A549 treated with ZK216348 at 1 μM for 4 hours (cell line): ENCODE measurements at places on chromosomes 12 and 14. TPM values are rescaled to one million over a fixed set of nuclear protein-coding genes. Genes with fewer than 3 reads are reported as not detected.

Gene KRT74
- total RNA-seq = not detected in 5 replicates

Gene MYF6
- total RNA-seq = not detected in 5 replicates

Gene OVCH1
- total RNA-seq = not detected in 5 replicates

Gene PLXNC1
- total RNA-seq = 0.04 to 0.18 TPM (median 0.11 TPM) in 5 replicates

Gene DCD
- total RNA-seq = not detected in 5 replicates

Gene EIF2S1
- 231 to 393 TPM (median 251 TPM) in 5 replicates for total RNA-seq

Gene PZP
- not detected in 5 replicates for total RNA-seq

Gene STAT6
- 35.4 to 53.5 TPM (median 50.3 TPM) in 5 replicates for total RNA-seq

Gene LRFN5
- 0.04 TPM in 1 of 5 replicates, not detected in the others for total RNA-seq

Gene TMEM63C
- total RNA-seq = 1.1 to 3.3 TPM (median 2.2 TPM) in 5 replicates

Gene HOXC4
- total RNA-seq = 1.7 to 3.9 TPM (median 3.8 TPM) in 5 replicates

Gene POTEG
- not detected in 5 replicates for total RNA-seq

Gene CIROP
- total RNA-seq = not detected in 5 replicates

Gene KCNK10
- total RNA-seq = not detected in 5 replicates

Gene BEST3
- total RNA-seq = 0.63 to 1.8 TPM (median 1.1 TPM) in 5 replicates

Gene PGF
- total RNA-seq = 2.5 to 4.7 TPM (median 4.1 TPM) in 5 replicates

Gene DICER1
- 18.7 to 22.9 TPM (median 19.9 TPM) in 5 replicates for total RNA-seq

Gene NRXN3
- 1.0 to 1.3 TPM (median 1.2 TPM) in 5 replicates for total RNA-seq

Gene VRTN
- not detected in 5 replicates for total RNA-seq

Gene MPHOSPH9
- 20.0 to 35.7 TPM (median 23.9 TPM) in 5 replicates for total RNA-seq

Gene GMFB
- total RNA-seq = 34.8 to 87.3 TPM (median 41.8 TPM) in 5 replicates

Gene AKAP3
- 0.07 to 1.2 TPM (median 0.08 TPM) in 3 of 5 replicates, not detected in the others for total RNA-seq

Gene OR4E2
- not detected in 5 replicates for total RNA-seq

Gene CHGA
- 0.93 to 2.2 TPM (median 1.5 TPM) in 5 replicates for total RNA-seq

Gene KRT7
- 3,669 to 5,808 TPM (median 4,897 TPM) in 5 replicates for total RNA-seq

Gene TMPRSS12
- total RNA-seq = not detected in 5 replicates

Gene TMEM132D
- not detected in 5 replicates for total RNA-seq

Gene CTDSP2
- total RNA-seq = 40.9 to 60.8 TPM (median 50.5 TPM) in 5 replicates

Gene RBM19
- 14.3 to 19.4 TPM (median 18.1 TPM) in 5 replicates for total RNA-seq

Gene SIRT4
- total RNA-seq = 0.66 to 1.6 TPM (median 0.98 TPM) in 5 replicates

Gene LRP1-AS
- not detected in 5 replicates for total RNA-seq

Gene GLIPR1L1
- not detected in 5 replicates for total RNA-seq

Gene KLHDC1
- total RNA-seq = 0.15 to 0.36 TPM (median 0.26 TPM) in 5 replicates

Gene RASAL1
- 0.17 to 0.51 TPM (median 0.22 TPM) in 5 replicates for total RNA-seq

Gene ZC2HC1C
- 3.9 to 5.3 TPM (median 4.1 TPM) in 5 replicates for total RNA-seq

Gene PROX2
- not detected in 5 replicates for total RNA-seq

Gene TMEM30B
- total RNA-seq = 0.09 to 0.49 TPM (median 0.20 TPM) in 5 replicates

Gene CATSPERB
- total RNA-seq = not detected in 5 replicates

Gene RERG
- 0.17 to 0.44 TPM (median 0.26 TPM) in 5 replicates for total RNA-seq

Gene SPX
- 2.3 to 4.0 TPM (median 2.9 TPM) in 5 replicates for total RNA-seq

Gene C12orf54
- total RNA-seq = not detected in 5 replicates

Gene TAS2R30
- not detected in 5 replicates for total RNA-seq

Gene ATP23
- 4.7 to 6.4 TPM (median 5.6 TPM) in 5 replicates for total RNA-seq
